Cardiac septum (tissue), 1 donor: ENCODE measurements at places on chromosomes 5 and 9.

GRCh38 chr5:125274938-125275724 is 528.7 kb upstream of the ZNF608 start:
- no peak for DNase-seq

DNA sequence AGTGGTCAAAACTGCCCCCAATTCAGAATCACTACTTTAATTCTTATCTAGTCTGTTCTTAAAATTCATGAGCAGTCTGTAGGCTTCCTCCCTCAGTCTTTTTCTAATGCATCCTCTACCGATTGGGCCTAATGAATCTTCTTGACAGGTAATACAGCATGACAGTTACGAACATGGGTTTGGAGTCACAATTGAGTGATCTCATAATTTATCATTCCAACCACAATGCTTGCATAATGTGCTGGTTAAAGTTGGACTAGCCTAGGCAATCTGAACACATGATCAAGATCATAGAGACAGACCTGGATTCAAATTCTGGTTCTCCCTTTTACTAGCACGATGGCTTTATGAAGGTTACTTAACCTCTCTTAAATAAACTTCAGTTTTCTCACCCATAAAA is 33.1 kb upstream of the SETD9 start:
- DNase-seq: no peak

- no peak for DNase-seq
These were observed 47.0 kb upstream of the PLIN2 start for GRCh38 chr9:19174127-19174912.

DNA sequence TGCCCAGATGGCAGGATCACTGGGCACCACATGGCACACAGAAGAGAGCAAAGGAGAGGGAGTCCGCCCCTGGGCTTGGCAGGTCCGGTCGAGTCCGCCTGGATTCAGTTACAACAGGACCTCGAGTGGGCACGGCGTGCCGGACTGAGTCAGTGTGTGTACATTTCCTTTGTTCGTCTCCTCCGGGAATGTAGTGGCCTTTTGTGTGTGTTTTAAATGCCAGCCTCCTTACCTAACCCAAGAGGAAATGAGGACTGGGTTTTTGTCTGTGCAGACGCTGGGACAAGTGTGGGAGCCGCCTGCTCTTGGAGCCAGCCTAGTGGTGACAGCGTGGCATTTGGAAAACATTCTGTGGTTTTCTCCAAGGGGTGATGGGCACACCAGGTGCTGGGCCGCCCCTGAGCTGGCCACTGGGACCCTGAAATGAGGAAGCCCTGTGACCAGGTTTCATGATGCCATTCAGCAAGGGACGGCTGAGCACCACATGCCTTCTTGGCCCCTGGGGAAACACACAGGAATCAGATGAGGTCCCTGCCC is 9.6 kb downstream of the NEK6 start:
- no peak for DNase-seq

GRCh38 chr5:159519365-159519764 is 189.1 kb upstream of the IL12B start:
- no peak for DNase-seq
